ENCODE measurements at places on chromosomes 3 and 15.

DNA sequence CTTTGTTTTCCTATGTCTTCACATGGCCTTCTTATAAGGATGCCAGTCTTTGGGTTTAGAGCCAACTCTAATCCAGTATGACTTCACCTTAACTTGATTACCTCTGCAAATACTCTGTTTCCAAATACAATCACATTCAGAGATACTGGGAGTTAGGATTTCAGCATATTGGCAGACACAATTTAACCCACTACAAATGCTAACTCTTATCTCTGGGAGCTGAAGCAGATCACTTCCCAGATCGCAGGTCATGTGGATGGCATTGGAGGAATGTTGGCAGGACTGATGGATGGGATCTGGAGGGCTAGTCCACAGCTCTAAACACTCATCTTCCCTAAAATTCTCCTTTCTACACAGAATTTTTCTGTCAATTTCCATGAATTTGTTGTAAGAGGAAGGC lies 46.2 kb upstream of the ADGRG7 start:
- no peak for DNase-seq

DNA sequence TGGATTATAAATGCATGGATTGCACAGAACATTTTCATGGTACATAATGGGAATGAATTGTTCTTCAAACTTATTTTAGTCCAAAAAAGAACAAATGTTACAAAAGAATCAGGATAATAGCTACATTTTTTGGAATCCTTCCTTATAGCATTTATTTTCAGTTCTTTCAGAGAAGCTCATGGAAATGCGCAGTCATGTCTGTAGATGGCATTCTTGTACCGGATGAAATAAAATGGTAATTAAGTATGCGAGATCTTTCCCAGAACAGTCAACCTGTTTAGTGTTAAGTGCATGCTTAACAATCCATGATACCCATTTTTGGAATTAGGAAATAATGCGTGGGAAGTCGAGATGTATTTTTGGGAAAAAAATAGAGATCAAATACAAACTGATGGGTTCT lies 38.2 kb upstream of the GOLGA8B start:
- DNase-seq: peak; percentile 58

DNA sequence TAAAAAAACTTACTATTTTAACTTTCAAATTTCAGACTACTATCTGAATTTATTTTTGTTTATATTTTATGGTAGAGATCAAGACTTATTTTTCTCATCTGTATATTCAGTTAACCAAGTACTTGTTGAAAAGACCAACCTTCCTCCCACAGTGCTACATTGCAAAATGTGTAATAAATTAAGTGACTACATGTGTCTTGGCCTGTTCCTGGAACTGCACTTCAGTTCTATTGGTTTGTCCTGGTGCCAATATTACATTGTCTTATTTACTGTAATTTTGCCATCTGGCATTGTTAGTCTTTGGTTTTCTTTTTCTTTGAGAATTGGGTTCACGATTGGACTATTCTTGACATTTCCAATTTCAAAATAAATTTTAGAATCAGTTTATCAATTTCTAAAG lies 138.4 kb upstream of the KCNMB2 start:
- DNase-seq: no peak

- DNase-seq: no peak
Measured at GRCh38 chr3:14448756-14449727, 46.6 kb downstream of the SLC6A6 start.

DNA sequence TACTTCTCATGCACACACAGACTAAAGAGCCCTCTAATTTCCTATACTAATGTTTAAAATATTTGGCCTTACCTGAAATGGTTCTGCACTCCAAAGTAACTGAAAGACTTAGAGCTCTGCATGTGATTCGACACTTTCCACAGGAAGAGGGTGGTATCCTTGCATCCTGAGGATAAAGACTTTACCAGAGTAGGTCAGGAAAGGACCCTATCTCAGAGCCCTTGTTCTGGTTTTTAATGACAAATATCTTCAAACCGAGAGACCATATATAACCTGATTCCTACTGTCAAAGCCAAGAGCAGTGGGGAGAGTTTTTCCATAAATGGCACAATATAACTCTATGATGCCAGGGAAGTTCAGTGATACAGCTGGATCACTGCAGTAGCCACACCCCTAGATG lies at the start of gene GP5:
Gene GP5, minus strand, starts transcription at position 101 of the 400 bp plus-strand sequence. CDS start 984 bp downstream, outside the sequence.
- DNase-seq: no peak

GRCh38 chr3:146314871-146315270 lies 64.0 kb upstream of the PLSCR4 start:
- no peak for DNase-seq

GRCh38 chr3:71859123-71859519 lies 74.2 kb upstream of the PROK2 start:
- no peak for DNase-seq

DNA sequence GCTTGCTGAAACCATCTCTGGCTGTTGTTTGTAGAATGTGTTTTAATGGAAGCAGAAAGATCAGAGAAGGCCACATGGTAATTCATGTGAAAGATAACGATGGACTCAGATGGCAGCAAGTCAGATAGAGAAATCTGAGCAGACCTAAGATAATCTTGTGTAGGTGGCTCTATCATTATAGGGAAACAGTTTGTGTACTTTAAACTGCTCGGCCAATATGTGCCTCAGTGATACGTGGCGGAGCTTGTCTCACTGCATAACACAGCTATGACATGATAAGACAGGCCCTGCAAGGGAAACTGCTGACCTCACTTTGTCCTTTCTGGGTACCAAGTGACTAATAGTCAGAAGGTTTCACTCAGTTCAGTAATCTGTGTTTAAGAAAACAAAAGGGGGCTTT lies 51.0 kb downstream of the MME start:
- peak; percentile 92 for DNase-seq

GRCh38 chr3:151218136-151218535 lies 15.1 kb upstream of the GPR171 start:
- DNase-seq: no peak

DNA sequence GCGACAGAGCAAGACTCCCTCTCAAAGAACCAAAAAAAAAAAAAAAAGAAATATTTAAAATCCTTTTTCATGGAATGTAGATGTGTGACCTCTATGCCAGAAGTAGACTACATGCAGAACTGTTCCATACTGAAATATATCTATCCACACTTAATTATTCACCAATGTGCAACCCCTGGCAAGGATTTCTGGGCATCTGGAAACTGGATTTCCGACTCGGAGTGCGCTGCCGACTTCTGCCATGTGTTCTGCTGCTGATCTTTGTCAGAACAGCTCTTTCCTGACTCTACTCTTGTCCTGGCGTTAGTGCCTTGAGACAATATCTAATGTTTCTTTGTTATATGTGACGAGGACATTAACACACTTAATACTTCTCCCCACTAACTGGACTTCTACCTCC lies 11.7 kb downstream of the LIPH start:
- no peak for DNase-seq

GRCh38 chr3:189786479-189787064 lies 155.4 kb downstream of the TP63 start:
- no peak for DNase-seq

DNA sequence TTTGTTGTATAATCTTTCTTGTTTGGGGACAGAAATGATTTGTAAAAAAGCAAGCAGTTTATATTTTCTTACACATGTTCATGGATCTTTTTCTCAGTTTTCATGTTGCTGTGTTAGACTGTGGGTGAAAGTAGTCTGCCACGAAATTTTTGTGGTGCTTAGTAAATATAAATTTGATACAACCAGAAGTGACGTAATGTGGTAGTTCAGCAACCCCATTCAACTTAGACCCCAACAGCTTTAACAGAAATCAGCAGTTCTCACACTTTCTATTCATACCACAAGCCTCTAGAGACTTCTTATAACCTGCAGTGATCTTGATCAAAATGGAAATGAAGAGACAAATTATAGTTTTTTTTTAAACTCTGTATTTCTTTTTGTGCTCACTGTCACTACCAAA lies 120.2 kb upstream of the IGSF10 start:
- DNase-seq: no peak

- DNase-seq: no peak
Measured at GRCh38 chr15:43330780-43331087, 361 bp upstream of the LCMT2 start.

GRCh38 chr3:127997961-127998360 lies 54.3 kb upstream of the SEC61A1 start:
- DNase-seq: no peak

- no peak for DNase-seq
Measured at GRCh38 chr3:149443545-149443912, 31.0 kb upstream of the TM4SF4 start.

- no peak for DNase-seq
Measured at GRCh38 chr3:183074261-183074660, 25.0 kb downstream of the MCCC1 start.

- peak; percentile 59 for DNase-seq
Measured at GRCh38 chr3:101179637-101180036, 140.7 kb downstream of the IMPG2 start.

DNA sequence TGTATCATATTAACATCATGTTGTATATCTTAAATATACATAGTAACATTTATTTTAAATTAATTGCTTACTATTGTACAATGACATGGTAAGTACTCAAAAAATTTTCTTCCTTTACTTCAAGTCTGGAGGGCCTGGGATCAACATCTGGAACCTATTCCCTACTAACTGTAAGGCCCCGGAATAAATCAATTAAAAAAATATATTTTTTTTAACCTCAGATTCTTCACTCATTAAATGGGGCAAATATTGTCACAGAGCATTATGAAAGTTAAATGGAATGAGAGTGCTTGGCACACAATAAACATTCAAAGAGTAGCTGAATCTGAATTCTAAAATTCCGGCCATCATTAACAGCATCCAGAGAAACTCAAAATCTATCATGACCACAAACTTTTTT lies 16.5 kb downstream of the GSK3B start:
- DNase-seq: no peak

DNA sequence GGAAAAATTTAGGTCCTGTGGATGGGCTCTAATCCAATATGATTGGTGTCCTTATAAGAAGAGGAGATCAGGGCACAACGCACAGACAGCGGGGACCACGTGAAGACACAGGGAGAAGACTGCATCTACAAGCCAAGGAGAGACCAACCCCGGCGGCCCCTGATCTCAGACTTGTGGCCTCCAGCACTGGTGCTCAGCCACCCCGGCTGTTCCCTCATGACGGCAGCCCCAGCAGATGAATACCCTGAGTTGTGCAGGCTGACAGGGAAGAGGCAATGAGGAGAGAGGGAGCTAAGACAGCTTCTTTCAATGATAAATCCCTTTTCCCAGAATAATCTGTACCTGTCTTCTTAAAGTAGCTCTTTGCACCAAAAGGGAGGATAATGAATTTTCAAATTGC lies 33.3 kb upstream of the CGNL1 start:
- DNase-seq: no peak

DNA sequence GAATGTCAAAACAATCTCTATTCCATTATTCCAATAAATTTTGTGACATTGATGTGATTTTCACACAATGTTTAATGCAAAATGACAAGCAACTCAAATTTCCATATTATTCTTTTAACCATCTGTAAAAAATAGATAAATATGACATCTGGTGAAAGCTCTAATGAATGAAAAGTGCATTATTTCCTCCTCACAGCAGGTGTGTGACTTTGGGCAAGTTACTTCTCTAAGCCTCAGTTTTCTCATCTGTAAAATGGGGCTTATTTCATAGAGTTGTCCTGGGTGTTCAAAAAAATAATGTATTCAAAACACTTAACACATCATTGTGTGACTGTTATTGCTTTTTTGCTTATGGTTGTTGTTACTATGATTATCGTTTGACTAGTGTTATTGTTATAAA lies 70.4 kb downstream of the THBS1 start:
- no peak for DNase-seq

- no peak for DNase-seq
Measured at GRCh38 chr3:38158472-38158871, 6.9 kb upstream of the OXSR1 start.

GRCh38 chr3:161066930-161067329 lies 38.2 kb downstream of the B3GALNT1 start:
- DNase-seq: no peak

DNA sequence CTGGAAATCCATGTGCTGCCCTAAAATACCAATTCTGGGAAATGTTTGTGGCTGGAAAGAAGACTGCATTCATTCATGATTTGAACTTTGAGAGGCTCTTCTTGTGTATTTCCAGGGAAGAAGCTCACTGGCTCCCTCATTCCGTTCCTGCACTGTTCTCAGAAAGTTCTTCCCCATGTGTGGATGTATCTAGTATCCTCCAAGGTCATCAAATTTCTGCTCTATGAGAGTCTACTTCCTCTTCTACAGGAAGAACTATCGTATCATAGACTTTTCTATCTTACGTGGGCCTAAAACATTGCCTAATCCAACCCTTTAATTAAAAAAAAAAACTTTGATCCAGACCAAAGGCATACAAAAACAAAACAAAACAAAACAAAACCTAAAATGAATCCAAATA lies 2.9 kb downstream of the CCR3 start:
- no peak for DNase-seq

DNA sequence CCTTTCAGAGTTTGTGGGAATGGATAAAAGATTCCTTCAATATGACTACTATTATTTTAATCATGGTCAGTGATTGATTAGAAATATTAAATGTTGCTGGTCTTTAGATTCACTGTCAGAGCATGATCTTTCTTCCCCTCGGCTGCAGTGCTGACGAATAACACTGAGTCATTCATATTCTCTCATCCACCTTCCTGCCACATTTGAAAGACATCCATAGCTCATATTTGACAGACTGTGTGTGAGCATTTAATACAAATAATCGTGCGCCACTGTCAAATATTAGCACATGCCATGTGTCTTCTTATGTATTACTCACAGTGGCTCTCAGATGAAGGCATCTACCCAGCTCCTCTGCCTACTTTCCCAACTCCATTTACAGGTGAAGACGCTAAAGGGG lies 476.5 kb upstream of the TPRG1 start:
- DNase-seq: peak; percentile 6

DNA sequence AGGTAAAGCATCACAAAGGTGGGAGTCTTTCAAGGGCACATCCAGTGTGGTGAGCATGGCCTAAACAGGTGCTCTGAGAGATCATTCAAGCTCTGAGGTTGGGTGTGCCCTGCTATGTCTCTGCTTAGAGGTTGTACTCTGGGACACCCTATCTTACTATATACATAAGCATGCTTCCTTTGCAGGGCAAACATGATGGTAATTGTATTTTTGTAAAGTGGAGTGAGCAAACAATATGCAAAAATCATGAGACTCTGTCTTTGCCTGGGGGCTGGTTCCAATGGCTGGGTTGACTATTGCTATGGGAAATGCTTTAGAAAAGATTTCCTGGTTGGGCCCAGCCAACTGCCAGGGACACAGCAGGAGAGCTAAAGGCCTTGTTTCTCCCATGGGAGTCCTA lies 315.1 kb upstream of the TLE3 start:
- no peak for DNase-seq

DNA sequence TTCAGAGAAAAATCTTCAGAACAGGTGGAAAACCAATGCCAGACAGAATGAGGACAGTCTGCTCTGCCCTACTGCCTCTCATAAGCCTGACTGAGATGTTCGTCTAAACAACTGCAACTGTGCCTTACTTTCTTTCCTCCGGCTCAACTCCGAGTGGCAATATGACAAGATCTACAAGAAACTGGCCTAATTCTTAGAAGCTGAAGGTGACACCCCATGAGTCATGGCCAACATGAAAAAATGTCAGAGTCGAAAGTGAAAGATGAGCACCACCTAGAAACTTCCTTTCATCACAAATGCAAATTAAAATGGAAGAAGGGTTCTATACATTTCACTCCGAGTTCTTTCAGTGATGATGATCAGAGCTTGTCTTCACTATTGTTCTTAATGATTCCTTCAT lies 12.9 kb downstream of the PCYT1A start:
- peak; percentile 19 for DNase-seq

- DNase-seq: peak; percentile 11
Measured at GRCh38 chr3:62131620-62132019, 241.7 kb downstream of the FEZF2 start.
